ENCODE measurements at places on chromosomes 6 and 20.
A peak's percentile ranks its signal among the peaks of the same experiment; 100 is the strongest.

- DNase-seq = no peak
Observed at GRCh38 chr20:54470697-54471096, 4.7 kb upstream of the DOK5 start.

DNA sequence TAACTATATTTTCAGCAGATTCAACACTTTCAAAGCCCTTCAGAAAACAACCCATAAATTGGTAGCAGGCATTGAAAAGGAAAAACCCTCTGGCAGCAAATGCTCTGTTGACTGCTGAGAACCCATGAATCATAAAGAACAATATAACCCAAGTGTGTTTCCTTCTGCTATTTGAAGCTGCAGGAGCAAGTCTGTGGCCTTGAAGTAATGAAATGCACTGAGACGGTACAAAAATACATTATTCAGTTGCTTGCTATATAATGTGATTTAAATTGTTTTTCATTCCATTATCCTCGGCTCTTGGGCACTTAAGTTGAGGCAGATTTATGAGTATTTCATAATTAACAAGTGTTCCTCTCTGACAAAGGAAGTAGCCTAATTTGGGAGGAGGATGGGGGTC, 40.6 kb upstream of the SAMD5 start:
- no peak for DNase-seq

- DNase-seq = peak; percentile 43
Observed at GRCh38 chr6:134882426-134883038, 67.4 kb downstream of the ALDH8A1 start.

GRCh38 chr6:71289802-71290175, 1.2 kb downstream of the OGFRL1 start:
- no peak for DNase-seq

- DNase-seq = no peak
Observed at GRCh38 chr6:33604941-33605854, 15.9 kb upstream of the ITPR3 start.

- no peak for DNase-seq
Observed at GRCh38 chr6:48183178-48183577, 72.2 kb upstream of the PTCHD4 start.

DNA sequence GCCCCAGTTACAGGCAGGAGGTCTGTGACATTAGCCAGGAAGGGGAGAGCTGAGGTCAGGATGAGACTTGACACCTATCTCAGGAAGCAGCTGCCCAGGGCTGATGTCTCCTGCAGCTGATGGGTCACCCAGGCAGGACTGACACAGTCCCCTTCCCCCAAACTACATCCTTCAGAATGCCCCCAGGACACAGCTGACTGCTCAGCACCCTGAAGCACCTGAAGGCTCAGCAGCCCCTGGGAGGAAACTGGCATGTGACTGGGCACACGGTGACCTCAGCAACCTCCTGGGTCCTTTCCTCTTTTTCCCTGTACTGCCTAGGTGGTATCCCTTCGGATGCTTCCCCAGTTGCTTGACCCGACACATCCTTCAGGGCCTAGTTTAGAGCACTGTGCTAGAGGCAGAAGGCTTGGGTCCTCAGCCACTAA, 1.9 kb downstream of the SDC4 start:
- no peak for DNase-seq

DNA sequence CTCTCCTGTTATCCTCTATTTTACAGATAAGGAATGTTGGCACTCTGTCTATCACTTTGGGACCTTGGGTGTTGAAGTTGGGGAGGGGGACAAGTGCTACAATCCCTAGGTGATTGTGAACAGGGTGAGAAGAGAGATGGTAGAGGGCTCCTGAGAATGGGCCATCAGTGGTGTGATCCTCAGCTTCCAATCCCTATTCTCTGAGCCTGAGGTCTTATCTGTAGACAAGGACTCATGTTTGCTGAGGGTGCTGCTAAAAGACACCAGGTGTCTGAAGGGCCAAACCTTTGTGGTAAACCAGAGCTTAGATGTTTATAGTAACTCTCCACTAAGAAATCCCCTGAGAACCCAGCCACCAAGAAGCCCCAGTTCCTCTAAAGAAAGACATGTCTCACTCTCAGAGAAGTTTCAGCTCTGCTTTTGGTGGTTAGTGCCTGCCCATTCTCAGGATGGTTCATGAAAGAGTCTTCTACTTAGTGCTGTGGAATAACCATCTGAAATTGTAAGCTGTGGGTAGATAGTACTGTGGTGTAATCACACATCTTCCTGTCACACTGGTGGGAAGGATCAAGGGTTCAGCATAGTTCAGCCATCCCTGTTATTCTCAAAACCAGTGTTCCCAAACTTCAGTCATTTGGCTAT, 58.2 kb upstream of the IL20RA start:
- DNase-seq = no peak

DNA sequence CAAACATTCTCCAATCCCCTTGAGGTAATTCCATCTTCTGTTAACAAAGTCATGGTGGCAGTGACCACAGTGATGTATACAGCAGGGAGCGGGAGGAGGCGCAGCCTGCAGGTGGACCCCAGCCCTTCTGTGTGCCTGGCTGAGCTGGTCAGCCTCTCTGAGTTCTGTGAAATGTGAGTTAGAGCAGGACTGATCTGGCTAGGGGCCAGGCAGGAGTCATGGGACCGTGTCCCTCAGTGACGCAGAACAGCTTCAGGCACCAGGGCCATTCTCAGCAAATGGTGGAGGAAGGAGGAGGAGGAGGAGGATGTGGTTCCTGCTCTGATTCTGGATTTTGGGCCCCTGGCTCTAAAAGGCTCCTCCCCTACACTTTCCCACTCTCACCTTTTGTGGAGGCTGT, 6.9 kb downstream of the PHACTR3 start:
- no peak for DNase-seq

GRCh38 chr6:141437685-141438084, 695.0 kb upstream of the GJE1 start:
- DNase-seq = no peak

DNA sequence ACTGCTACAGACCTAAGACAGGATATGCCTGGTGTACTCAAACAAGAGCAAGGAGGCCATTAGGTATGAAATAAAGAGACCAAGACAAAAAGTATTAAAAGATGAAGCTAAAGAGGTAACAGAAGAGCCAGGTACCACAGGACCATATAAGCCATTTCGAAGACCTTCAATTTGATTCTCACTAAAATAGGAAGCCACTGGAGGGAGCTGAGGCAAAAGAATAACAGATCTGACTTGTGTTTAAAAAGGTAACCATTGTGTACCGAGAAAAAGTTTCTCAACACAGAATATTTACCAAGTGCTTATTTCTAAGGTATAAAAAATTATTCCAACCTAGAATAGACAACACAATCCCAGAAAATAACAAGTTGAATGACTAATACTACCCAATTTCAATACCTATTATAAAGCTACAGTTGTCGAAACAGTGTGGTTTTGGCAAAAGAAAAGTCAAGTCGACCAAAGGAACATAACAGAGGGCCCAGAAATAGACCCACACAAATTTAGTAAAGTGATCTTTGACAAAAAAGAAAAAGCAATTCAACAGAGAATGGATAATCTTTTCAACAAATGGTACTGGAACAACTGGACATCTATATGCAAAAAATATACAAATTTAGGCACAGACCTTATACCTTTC, 125.3 kb upstream of the DST start:
- DNase-seq = no peak

- no peak for DNase-seq
Observed at GRCh38 chr20:10909803-10910202, 236.0 kb upstream of the JAG1 start.

- DNase-seq = no peak
Observed at GRCh38 chr6:7974565-7974937, 64.0 kb upstream of the TXNDC5 start.

GRCh38 chr6:159892053-159892452, 1.3 kb downstream of the MAS1 start:
- DNase-seq = no peak

GRCh38 chr6:105227295-105227767, 47.5 kb upstream of the POPDC3 start:
- no peak for DNase-seq

DNA sequence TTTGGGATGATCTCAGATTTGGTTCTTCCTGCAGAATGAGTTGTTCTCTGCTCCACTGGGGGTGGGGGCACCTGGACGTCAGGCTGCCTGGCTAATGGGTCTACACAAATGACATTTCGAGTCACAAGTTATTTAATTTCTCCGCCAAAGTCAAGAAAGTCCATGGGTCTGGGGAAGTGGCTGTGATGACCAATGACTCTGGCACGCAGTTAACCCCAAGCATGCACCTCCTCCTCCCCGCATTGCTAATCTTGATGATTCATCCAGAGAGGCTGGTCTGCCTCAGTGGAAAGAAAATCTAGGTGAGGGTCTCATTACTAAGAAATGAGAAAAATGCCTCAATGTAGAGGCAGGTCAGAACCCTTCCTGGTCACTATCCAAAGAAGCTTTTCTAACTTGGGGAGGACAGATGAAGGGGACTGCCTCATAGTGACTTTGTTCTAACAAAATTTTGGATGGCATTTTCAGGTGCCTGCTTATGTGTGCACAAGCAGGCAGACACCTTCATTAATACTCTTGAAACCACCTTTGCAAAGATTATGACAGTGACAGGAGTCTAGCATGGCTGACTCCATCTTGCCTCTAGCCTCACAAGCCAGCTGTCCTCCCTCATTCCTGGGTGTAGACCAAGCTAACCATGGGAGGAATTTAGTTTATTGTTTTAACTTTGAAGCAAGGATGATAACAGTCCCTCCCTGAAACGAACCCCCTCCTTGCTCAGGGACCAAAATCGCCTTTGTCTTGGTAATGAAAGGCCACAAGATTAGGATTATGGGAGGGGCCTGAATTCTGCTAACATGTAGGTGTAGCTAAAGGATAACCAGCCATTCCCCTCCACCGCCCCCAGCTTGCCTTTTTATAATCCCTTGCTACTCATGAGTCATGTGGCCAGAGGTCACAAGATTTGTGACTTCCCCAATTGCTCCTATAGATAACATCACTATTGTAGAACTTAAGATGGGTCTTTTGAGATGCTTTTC, 98.6 kb upstream of the MRPS10 start:
- DNase-seq = peak; percentile 94

GRCh38 chr20:48795732-48796131, 32.1 kb downstream of the PREX1 start:
- DNase-seq = no peak

DNA sequence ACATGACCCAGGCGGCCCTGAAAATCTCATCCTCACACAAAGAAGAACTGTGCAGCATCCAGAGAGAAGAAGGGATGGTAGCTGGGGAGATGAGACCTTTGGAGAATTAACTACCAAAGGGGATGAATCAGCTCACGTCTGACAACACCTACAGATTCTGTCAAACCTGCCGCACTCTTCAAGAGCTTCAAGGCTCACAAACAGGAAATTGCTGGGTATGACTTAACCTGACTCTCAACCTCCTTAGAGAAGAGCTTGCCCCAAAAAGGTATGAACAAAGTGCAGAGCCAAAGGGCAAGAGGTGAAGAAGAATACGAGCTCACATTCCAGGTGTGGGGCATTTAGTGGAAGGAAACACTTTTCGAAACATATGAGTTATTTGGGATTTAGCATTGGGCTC, 139.8 kb downstream of the BACH2 start:
- no peak for DNase-seq

- no peak for DNase-seq
Observed at GRCh38 chr6:131565056-131565455, 8.0 kb upstream of the ARG1 start.

DNA sequence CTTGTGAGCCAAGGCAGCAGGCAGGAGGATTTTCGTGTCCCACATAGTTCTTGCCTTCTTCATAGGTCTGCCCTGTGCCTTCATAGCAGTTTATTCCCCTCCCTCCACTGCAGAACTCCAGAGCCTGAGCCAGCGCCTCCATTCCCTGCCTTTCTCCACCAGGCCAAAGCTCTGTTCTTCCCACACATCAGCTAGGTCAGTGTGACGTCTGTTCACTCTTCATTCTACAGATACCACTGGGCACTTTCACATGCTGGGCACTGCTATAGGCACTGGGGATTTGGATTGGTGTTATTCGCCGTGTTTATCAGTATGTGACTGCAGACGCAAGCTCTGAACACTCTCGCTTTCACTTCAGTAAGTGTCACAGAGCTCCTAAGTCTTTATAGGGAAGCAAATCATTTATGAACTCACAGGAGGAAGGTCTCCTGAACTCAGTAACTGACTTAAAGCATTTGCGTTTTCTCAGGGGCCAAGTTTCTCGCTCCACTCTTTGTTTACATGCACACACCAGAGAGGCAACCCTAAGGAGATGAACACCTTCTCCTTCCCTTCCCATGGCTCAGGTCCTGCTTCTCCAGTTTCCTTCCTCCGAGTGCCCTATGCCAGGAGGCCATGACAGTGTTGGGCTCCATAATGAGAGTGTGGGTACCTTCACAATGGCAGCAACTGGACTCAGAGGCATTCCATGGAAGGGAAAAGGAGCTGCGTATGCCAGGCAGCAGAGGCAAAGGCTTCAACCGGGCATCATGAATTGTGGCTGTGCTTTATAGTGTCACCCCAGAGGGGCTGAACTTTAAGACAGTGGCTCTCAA, 6.3 kb upstream of the APMAP start:
- no peak for DNase-seq

- no peak for DNase-seq
Observed at GRCh38 chr6:135266675-135267074, 85.6 kb downstream of the MYB start.

DNA sequence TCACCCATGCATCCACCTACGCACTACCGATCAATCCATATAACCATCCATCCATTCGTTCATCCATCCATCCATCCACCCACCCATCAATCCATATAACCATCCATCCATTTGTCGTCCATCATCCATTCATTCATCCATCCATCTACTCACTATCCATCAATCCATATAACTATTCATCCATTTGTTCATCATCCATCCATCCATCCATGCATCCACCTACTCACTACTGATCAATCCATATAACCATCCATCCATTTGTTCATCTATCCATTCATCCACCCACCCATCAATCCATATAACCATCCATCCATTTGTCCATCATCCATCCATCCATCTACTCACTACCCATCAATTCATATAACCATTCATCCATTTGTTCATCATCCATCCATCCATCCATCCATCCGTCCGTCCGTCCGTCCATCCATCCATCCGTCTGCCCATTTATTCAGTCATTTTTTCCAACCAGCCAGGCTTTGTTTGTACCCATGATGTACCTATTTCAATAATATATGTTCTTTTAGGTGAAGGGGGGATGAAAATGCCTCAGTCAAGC, 6.1 kb upstream of the BPIFB6 start:
- DNase-seq = no peak

Measured in SW 1271 (cell line).